CD4-positive, alpha-beta T cell treated with Interleukin-10 for 1 hour (primary cell): ENCODE measurements at places on chromosomes 2 and 18.
A peak's percentile ranks its signal among the peaks of the same experiment; 100 is the strongest.

DNA sequence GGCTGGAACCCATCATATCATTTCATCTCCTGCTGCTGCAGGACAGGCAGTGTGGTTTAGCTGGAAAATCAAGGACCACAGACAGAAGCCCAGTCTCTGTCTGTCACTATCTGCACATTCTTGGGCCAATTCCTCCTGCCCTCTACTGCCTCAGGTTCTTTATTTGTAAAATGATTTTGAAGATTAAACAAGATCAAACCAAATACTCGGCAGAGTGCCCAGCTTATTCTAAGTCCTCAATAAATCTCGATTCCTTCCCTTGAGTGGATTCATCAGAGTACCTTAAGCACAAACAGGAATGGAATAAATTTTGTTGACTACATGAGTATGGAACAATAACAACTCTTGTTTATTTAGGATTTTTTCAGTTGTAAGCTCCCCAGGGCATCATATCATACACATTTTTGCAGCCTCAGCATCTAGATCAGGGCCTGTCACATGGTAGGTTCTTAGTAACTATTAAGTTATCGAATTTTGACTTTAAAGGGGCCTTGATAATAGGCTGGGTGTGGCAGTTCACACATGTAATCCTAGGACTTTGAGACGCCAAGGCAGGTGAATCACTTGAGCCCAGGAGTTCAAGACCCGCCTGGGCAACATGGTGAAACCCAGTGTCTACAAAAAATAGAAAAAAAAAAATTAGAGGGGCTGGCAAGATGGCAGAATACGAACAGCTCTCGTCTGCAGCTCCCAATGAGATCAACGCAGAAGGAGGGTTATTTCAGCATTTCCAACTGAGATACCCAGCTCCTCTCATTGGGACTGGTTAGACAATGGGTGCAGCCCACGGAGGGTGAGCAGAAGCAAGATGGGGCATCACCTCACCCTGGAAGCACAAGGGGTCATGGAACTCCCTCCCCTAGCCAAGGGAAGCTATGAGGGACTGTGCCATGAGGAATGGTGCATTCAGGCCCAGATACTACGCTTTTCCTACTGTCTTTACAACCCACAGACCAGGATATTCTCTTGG, 11.1 kb downstream of the RHOB start:
- DNase-seq = no peak

DNA sequence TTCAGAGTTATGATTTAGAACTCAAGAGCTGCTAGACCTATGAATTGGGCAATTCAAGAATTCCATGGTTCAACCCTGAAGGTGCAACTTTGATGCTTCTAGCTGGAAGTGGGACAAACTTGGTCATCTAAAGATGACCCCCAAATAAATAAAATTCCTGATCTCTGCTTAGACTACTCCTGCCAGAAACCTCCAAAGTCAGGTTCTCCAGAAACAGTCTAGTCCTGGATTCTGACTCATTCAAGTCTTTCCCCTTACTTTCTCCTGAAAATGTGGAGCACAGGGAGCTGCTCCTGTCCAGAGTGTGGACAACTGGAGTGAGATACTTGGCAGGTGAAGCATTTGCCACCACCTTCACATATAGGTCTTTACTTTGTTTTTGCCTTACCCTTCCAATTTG, 557.7 kb upstream of the TNP1 start:
- no peak for DNase-seq

DNA sequence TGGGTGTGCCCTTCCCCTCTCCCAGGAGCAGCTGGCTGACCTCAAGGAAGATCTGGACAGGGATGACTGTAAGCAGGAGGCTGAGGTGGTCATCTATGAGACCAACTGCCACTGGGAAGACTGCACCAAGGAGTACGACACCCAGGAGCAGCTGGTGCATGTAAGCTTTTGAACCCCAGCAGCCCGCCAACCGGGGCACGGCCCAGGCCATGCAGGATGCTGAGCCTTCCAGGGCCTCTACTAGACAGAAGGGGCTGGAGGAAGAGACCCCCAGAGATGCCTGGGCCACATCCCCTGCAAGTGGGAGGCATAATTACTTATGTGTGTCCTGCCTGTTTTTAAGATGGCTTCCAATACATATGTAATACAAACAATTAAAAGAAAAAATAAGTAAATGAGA, 239.3 kb downstream of the GLI2 start:
- no peak for DNase-seq

- DNase-seq = no peak
Measured at GRCh38 chr2:107358362-107358761, 468.3 kb upstream of the RGPD4 start.

DNA sequence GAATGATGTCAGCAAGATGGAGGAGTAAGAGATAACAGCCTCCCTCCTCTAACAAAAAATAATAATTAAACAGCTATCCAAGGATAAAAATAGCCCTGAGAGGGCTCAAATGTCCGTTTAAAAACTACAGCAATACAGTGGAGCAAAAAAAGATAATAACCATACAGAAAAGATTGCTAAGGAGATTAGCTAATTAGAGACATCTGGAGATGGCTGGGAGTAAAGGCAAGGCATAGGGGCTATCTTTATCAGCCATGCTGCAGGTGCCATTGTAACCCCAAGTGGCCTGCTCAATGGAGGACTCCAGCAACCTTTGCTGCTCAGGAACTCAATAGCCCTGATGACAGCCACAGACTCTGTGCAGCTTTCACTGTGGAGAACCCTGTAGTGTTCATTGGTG, 42.7 kb downstream of the MDH1 start:
- no peak for DNase-seq

- DNase-seq = peak; percentile 63
Measured at GRCh38 chr18:45621061-45621511, 5.8 kb downstream of the SLC14A2 start.

DNA sequence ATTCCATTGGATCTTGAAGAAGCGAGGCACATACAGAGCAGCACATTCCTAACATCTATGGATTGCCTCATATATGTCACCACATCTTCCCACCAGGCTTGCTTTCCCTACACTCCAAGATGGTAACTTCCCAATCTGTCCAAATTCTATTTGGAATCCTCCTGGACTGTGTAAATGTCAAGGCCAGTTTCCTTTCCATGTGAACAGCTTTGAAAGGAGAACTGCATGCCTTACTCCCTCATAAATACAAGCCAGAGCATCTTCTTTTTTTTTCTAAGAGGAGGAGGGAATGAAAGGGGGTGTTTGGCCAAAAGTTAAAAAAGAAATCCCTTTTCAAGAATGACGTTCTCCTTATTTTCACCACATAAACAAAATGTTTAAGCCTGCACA, 103.8 kb upstream of the OSR1 start:
- DNase-seq = no peak

DNA sequence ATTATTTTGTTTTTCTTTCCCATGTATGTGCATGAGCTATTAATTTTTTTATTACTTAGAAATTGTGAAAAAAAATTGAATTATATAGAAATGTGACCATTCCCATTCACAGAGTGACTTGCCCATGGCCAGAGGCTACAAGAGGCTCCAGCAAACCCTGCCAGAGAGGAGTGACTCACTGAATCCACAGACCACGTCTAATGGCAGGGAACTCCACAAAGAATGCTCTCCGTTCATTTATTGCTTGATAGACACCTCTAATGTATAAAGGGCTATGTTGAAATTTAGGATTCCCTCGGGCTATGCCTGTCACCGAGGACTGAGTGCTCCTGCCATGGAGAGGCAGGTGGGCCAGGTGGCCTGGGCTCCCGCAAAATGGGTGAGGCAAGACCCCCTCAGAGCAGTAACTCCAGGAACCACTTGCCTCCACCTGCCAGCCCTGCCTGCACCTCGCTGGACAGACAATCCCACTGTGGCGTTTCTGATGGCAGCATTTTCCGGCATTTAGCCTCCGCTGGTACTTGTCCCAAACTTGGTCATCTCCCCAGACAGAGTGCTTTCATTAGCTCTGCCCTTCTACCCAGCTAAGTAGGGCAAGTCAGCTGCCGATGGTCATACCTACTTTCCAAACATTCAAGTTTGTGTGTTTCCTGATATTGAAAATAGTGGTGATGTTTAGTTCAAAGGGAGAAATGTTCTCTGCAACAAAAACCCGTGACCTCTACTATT, 200.3 kb downstream of the PRKCE start:
- no peak for DNase-seq

- no peak for DNase-seq
Measured at GRCh38 chr2:231191896-231192872, 6.2 kb upstream of the ARMC9 start.

DNA sequence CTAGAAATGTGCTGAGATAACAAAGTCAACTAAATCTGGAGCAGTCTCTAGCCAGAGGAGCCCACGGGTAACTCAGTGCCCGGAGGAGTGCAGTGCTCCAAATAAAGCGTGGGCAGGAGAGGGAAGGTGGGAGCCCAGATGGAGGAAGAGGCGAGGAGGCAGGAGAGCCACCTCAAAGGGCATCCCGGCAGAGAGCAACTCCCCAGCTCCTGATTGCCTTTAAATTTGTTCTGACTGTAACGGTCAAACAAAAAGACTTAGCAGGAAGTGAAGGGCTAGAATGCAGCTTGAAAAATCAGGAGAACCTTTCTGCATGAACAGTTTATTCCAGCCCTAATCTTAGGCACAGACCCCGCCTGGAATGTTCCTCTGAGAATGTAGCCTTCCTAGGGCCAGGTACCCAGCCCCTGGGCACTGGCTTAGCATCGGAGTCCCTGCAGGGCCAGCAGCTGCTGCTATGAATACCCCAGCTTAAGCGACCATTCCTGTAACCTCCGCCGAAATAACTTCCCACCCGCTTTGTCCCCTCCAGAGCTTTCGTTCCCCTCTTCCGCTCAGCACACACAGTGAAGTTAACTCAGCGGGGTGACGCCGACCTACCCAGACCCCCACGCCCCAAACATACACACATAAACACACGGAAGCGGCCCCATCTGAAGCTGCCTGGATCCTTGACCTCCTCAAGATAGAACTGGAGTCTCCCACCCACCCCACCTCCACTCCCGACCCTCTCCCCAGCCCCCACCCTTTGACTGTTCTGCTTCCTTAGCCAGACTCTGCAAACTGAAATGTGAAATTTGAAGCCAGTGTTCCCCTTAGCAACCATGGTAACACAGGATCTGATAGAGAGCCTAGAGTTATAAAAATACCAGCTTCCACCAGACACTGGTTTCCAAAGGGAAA, 123.2 kb downstream of the SMAD7 start:
- no peak for DNase-seq

GRCh38 chr2:16633621-16634430, 31.8 kb downstream of the CYRIA start:
- DNase-seq = no peak

DNA sequence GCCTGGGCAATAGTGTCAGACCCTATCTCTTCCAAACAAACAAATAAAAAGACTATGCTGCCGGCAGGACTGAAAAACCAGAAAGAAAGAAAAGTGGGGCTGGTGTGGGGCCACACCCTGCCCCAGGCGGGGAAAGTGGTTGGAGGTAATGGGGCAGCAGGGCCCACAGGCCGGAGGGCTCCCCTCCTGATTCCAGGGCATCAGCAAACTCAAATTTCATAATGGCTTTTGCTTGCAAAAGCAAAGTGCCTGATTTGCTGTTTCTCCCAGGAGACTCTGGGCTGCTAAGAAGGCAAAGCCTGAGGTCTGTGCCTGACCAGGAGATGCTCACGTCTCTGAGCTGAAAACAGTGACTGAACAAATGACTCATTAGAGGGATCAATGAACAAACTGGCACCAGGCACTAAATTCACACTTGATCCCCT, 121.9 kb downstream of the HDAC4 start:
- DNase-seq = no peak

DNA sequence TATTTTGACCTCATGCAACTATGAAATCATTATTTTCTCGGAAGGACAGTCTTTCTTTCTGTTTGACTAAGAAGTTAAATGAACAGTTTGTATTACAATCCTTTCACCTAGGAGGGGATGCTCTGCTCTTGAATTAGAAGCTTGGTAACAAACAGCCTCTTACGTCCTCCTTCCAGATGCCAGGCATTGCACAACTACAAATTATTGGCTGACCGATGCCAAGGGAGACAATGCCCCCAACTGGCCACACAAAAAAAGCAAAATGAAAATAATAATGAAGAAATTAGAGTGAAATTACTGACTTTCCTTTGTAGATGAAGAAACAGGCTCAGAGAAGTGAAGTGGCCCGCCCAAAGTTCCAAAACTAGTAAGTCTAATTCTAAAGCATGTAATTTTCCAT, 177.9 kb downstream of the CYRIA start:
- DNase-seq = no peak

DNA sequence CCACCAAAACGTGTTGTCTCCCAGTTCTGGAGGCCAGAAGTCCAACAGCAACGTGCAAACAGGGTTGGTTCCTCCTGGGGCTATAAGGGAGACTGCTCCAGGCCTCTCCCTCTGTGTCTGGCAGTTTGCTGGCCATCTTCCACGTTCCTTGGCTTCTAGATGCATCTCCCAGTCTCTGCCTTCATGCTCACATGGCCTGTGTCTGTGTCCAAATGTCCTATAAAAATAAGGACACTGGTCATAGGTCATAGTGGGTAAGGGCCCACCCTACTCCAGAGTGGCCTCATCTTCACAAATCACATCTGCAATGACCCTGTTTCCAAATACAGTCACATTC, 69.4 kb upstream of the TAF1B start:
- DNase-seq = no peak

DNA sequence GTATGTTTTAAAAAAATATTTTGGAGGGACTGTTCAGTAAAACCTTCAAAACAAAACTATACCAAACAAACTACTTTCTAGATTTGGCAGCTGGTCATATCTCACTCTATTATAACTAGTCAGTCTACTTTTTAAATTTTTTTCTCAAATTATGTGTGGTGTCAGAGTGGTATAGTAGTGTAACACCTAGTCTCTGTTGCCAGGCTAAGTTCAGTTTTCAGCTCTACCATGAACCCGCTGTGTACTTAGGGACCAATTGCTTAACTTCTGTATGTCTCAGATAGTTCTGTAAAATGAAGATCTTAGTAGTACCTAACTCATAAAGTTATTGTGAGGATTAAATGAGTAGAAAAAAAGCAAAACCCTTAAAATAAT, 54.3 kb downstream of the GPD2 start:
- no peak for DNase-seq

- no peak for DNase-seq
Measured at GRCh38 chr2:101805152-101806088, 107.9 kb downstream of the MAP4K4 start.

DNA sequence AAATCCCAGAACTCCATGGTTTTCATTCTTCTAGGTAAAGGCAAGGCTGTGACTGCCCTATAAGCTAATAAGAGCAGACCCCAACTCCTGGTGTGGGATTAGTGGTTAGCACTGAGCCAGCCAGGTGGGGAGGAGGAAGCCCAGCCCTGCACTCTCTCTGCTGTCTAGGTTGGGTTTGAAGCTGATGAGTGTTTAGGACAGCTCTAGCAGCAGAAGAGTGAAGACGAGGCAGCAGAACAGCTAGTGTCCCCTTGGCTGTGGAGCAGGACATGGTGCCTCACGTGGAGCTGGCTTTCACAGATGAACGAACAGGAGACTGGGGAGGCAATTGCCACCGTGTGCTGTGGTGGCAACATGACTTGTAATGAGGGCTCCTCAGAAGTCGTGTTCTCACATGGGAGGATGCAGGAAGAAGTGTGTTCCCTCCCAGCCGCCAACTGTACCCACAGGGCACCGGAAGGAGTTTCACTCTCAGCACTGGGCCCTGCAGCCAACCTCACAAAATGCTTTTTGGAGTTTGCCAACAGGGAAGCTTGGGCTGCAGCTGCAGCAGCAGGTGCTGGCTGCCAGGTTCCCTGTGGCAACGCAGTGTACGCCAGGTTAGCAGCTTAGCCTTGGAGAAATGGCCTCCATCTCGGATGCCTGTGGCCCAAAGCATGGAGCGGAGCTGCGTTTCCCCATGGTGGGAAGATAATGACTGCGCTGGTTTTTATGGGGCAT, 328.2 kb downstream of the SETBP1 start:
- no peak for DNase-seq
